ENCODE measurements at places on chromosomes 7 and 10.

GRCh38 chr7:141558544-141559183 lies 7.5 kb downstream of the AGK start:
- peak; percentile 93 for DNase-seq

GRCh38 chr10:29285624-29286051 lies 3.2 kb upstream of the LYZL1 start:
- DNase-seq = no peak

- DNase-seq = no peak
These were observed 224.4 kb downstream of the C7orf25 start for GRCh38 chr7:42687211-42688055.

DNA sequence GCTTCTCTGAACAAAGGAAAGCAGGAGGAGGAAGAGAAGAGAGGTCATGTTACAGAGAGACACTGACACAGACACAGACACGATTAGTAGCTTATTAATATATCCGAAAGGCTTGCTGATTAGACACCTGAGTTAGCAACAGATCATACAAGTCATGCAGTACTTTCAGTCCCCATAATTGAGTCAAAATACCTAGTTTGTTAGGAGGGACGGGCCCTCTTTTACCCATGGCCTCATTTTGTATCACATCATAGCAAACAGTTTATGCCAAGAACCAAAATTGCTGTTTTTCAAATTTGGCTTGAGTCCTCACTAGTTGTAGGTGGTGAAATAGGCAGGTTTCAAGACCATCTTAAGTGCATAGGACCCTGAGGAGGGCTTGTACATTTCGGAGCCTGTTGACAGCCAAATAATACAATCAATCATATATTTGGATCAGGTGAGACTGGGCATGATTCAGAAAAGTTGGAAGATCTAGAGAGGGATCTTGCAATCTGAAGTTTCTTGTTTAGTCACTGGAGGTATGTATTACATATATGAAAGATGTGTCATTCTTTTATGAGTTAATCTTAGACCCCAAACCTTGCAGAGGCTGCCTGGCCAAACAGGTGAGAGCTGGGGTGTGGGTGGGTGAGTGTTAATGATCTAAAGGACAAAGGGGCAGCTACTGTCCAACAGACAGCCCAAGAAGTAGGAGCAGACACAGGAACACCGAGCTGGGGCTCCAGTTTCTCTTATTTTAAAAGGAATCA lies 65.4 kb downstream of the PRPF18 start:
- DNase-seq = no peak

DNA sequence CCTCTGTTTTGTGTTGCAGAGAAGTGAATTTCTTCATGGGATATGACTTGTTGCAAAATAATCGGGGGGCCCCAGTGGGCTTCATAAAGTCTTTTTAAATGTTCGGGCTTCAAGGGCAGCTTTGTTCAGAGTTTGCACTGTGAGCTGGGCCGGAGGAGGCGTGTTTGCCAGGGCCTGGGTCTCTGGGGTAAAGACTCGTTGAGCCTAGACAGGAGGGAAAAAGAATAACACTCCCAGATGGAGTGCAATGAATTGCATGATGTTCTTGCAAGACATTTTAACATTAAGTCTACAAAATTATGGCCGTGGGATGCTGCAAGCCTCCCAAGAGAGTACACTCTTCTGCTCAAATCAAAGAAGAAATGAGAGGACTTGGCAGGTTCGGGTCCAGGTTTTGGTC lies 23.6 kb downstream of the BMPER start:
- no peak for DNase-seq

DNA sequence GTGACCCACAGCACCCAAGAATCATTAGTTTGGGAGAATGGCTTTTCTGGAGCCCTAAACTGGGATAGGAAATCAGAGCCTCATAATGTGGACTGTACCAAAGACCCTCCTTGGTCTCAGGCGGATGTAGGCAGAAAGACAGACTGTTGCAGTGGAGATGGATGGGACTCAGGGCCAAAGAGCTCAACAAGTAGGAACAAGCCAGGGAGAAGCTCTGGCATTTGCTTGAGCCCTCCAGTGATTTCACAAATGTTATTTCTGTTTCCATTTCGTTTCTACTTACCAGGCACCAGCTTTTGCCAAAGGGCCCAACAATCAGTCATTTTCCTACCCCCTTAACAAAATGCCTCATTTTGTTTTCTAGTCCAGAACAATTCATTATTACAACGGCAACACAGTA lies 762.7 kb downstream of the KCNMA1 start:
- DNase-seq = no peak

- no peak for DNase-seq
These were observed 101.1 kb upstream of the RET start for GRCh38 chr10:42975558-42976340.

DNA sequence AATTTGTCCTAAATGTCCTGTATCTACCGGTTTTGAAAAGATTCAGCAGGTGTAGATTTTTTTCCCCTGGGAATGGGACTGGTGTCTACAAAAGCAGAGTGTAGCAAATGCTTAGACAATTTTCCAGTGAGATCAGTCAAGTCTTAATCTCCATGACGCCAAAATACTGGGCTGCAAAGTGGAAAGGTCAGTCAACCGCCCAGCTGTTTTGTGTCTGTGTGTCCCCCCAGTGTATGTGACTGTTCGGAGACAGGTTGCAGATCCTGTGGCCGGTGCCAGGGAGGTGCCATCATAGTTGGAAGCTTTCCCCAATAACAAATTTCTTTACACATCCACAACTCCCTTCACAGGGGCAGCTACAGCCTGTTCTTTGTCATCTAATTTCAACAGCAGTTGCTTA lies 263.8 kb downstream of the ARHGAP12 start:
- no peak for DNase-seq

DNA sequence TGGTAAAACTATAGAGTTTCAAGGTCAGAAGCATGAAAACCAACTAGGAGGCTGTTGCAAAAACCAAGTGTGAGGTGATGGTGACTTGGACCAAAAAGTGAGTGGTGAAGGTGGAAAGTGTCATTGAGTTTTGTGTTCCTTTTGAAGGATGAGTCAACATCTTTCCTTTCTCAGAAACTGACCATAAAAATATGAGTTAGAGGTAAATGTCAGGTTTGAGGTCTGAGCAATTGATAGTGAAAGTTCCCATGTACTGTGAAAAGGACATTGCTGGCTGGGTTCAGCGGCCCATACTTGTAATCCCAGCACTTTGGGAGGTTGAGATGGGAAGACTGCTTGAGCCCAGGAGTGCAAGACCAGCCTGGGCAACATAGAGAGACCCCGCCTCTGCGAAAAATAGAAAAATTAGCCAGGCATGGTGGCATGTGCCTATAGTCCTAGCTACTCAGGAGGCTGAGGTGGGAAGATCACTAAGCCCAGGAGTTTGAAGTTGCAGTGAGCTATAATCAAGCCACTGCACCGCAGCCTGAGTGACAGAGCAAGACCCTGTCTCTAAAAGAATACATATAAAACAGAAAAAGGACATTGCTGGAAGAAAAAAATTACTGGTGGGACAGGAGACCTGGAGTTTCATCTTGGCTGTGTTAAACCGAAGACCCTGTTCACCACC lies 89.3 kb upstream of the ARID5B start:
- DNase-seq = no peak

GRCh38 chr7:98841179-98841997 lies 28.4 kb downstream of the TMEM130 start:
- peak; percentile 94 for DNase-seq

DNA sequence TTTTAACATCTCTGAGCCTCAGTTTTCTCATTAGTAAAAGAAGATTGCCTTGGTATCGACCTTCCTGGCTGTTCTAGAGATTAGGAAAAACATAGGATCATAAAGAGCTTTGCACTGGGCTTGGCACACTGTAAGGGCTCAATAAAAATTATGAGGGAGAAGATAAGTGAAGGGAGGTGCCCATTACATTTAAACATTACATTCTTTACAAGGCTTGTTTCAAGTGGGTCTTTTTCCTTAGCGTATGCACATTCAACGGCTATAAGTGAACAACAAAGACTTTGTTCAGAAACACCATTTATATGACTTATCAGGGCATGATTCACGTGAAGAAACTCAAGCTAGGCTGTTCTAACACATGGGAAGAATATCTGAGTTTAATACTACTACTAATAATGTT lies 351.9 kb upstream of the NPVF start:
- no peak for DNase-seq

- no peak for DNase-seq
These were observed 4.5 kb upstream of the DNMBP start for GRCh38 chr10:100014071-100014762.

GRCh38 chr7:44148166-44148565 lies 7.0 kb upstream of the MYL7 start:
- DNase-seq = no peak

DNA sequence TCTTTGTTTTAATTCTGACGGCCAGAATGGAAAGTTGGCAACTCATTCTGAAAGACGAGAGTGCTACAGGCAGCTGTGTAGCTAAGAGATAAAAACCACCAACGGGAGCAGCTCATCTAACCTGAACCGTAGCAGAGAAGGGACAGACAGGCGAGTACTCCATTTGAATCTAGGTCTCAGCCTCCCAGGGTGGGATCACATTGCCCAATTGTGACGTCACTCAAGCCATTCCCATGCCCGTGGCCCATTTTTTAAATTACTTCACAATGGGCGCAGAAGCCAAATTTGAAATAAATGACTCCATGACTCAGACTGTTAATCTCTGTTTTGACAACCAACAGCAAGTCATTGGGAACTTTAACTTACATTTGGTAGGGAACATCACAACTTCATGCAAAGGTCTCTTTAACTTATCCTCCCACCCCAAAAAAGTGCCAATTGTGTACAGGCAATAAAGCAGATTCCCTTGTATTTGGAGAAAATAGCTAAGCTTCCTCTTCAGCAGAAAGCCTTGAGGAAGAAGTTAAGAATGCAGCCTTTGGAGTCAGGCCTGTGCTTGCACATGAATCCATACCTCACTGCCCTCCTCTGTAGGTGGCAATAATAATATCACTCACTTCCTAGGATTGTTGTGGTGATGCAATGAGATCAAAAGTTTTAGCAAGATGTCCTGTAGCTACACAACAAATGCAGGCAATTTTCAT lies 93.2 kb upstream of the KIF5B start:
- peak; percentile 93 for DNase-seq

DNA sequence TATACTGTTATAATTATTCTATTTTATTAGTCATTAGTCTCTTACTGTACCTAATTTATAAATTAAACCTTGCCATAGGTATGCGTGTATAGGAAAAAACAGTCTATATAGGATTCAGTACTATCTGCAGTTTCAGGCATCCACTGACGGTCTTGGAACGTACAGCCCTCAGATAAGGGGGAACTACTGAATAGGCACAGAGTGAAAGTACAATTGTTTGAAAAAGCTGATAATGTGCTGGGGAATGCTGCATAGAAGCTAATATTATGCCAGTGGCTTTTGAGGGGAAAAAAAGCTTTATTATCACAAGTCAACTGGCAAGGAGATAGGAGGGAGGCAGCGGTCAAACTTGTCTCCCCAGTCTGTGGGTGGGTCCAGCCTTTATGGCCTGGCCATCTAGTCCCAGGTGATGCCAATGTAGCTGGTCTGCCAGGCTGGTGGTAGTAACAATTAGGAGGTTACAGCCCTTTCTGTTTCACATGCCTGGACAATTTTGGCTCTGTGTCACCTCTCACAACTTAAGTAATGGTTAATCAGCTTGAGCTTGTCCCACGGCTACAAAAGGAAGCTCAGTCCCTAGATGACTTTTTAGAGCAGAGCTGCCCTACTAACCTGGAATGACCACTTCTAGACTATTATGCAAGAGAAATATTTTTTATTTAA lies 8.3 kb upstream of the FMC1 start:
- no peak for DNase-seq

DNA sequence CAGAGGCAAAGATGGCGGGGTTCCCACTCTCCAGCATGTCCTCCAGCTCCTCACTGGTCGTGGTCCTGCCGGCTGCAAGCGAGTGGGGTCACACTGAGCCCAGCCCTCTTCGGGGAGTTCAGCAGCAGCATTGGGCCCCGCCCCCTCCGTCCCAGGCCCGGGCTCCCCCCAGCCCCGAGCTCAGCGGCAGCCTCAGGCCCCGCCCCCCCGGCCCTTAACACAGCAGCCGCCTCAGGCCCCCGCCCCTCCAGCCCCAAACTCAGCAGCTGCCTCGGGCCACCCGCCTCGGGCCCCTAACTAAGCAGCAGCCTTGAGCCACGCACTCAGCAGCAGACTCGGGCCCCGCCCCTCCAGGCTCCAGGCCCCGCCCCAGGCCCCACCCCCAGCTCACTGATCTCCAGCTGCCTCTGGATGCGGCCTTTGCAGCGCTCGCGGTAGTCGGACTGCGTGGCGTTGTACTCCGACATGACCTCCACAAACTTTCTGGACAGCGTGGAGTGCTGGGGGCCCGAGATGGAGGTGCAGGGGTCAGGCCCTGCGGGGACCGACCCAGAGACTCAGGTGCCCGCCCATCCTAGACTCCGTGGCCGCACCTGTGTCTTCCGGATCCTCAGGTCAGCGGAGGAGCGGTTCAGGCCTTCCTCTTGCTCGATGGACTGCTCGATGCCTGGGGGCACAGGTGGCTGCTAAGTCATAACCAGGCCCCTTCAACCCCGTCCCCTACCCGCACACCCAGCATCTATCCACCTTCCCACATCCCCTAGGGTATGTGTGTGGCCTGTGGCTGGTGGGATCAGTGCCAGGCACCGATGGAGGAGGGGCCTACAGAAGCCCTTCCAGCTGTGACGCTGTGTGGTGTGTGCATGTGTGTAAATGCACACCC lies 15.5 kb downstream of the STX1A start:
- DNase-seq = peak; percentile 81

GRCh38 chr10:3801558-3802192 lies 16.7 kb upstream of the KLF6 start:
- DNase-seq = no peak

- DNase-seq = peak; percentile 47
These were observed 18.6 kb downstream of the NSMCE4A start for GRCh38 chr10:121956111-121957061.

DNA sequence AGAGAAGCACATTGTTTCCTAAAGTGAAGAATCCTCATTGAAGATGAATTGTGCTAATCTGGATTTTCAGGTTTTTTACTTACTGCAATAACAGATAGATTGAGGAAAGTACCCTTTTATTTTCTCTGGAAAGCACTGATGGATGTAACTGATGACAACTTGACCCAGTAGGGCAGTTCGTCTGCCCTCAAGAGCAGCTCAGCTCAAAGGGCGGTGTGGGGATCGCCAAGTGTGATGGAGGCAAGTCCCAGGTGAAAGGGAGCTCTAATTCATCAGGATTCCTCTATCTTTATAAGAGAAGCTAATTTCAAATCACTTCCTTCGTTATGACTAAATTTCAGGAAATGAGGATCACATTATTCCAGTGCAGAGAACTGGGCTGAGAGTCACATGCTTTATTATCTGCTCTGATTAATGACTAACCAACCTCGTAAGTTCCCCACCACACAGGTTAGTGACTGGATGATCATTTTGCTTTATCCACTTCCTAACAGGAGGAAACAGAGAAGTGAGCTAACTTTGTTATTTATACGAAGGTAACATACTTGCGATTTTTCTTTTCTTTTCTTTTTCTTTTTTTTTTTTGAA lies 98.8 kb downstream of the PFKFB3 start:
- no peak for DNase-seq

DNA sequence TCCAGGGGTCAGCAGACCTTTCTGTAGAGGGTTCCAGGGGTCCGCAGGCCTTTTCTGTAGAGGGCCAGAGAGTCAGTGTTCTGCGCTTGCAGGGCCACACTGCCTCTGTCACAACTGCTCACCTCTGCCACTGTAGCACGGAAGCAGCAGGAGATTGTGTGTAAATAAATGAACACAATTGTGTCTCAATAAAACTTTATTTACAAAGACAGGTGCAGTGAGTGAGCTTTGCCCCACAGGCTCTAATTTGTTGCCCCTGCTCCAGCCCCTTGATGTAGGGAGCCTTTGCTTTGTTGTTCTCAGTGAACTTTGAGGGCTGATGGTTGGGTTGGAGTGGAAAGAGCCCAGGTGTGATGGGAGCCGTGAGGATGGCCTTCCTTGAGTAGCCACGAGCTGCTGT lies 67.8 kb downstream of the MGMT start:
- no peak for DNase-seq

GRCh38 chr7:134290286-134290685 lies 26.4 kb downstream of the SLC35B4 start:
- DNase-seq = peak; percentile 37

Data from choroid plexus epithelial cell (primary cell).